Stimulated activated CD4-positive, alpha-beta T cell treated with anti-CD3 and anti-CD28 coated beads, Interleukin-12 subunit alpha, Interleukin-12 subunit beta, amount 100 ng/mL, for 48 hours (primary cell): ENCODE measurements at places on chromosomes 6 and 20.

- DNase-seq = no peak
These were observed 377.3 kb upstream of the JAG1 start for GRCh38 chr20:11051136-11051535.

DNA sequence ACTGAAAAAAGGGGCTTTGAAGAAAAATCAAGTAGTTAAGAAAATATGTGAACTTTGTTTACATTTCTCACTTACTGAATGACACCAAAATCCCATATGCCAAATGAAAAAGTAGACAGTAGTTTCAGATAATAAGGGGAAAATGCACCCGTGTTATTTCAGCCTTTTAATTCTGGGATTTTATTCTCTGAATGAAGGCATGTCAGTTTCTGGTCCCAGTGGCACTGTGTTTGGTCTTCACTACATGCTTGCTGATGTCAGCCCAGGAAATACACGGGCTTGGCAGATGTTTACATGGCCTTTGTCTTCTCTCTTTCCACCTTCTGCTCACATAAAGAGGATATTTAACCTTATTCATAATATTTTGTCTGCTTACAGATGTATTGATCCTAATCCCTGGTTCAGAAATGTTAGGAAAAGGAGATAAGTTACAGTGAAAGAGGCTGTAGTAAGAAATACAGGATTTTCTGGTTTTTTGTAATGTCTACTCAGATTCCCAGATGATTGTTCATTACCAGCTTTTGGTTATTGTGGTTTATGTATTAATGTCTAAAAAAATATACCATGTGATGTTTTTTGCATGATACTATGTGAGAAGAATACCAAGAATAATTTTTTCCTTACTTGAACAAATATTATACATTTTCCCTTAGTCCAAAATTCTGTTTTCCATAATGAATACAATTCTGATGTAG is 27.7 kb downstream of the DSE start:
- DNase-seq = no peak

GRCh38 chr6:70151616-70152015 is 151.3 kb downstream of the COL9A1 start:
- DNase-seq = no peak

- no peak for DNase-seq
These were observed 7.9 kb downstream of the TMEM63B start for GRCh38 chr6:44135173-44135758.

DNA sequence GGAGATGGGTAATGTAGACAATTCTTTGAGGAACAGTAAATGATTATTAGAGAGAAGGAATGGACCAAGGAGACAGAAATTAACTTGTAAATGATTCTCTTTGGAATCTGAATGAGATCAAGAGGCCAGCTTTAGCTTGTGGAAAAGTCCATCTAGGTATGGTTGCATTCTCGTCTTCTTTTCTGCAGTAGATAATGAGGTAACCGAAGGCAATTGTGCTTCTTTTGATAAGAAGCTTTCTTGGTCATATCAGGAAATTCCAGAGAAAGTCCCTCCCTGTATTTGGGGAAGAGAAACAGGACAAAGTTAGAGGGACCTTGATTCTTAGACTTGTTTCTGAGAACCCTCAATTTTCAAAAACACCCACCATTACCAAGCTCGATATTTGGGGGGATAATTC is 109.1 kb upstream of the PRSS16 start:
- no peak for DNase-seq

- DNase-seq = no peak
These were observed 329.3 kb downstream of the NRN1 start for GRCh38 chr6:5677219-5678000.

DNA sequence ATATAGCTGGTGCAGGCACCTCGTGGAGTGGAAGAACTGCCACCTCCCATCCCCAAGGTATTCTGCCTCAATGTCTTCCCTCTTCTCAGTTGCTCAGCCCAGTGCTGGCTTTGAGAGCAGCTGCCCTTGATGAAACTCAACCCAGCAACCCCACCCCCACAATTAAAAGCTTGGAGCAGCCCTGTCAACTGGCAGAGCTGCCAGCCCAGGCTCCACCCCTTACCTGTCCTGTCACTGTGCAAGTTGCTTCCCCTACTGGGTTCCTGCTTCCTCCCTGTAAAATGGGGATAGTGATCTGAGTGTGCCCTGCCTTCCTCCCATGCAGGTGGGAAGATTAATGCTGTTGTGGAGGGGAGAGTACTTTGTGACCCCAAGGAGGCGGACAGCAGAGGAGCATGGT is 4.5 kb downstream of the TMEM63B start:
- no peak for DNase-seq

DNA sequence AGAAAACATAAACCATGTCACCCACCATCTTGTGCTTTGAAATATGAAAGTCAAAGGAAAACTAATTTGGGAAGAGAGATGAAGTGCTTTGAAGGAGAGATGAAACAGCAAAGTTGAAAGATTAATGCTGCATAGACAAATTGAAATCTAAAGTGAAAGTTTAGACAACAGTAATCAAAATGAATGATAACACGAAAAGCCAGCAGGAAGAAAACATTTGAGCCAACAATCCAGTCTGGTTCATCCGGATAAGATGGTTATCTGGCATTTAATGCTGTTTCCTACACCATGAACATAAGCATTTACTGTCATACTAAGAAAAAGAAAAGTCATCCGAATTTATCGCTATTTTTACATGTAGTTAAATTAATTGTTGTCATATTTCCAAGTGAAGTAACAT is 595 bp downstream of the HAO1 start:
- no peak for DNase-seq

DNA sequence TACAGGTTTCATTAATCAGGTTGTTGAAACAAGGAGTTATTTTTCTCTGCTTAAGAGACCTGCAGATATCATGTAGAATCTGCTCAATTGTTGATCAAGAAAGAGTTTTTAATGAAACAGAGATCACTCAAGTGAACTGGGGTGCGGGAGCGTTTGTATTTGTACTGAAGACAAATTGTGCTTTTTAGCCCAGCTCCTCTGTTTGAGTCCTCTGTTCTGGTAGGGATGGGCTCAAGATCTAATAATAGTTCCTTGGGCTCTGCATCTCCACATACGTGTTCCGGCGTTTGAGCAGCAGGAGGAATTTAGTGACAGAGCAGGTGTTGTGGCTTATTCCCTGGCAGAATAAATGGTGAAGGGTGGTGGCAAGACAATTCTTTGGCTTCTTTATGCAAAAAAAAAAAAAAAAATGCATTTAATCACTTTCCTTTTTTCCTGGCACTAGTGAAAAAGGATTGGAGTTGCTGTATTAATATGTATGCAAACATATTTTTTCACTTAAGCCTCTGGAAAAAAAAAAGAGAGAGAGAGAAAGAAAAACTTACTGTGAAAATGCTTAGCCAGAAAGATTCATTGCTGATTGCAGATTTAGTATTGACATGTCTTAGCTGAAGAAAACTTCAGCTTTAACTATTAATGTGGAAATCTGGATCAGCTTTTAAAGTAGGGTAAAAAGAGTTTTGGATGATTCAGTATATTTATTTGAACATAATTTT is 4.0 kb downstream of the CITED2 start:
- no peak for DNase-seq

DNA sequence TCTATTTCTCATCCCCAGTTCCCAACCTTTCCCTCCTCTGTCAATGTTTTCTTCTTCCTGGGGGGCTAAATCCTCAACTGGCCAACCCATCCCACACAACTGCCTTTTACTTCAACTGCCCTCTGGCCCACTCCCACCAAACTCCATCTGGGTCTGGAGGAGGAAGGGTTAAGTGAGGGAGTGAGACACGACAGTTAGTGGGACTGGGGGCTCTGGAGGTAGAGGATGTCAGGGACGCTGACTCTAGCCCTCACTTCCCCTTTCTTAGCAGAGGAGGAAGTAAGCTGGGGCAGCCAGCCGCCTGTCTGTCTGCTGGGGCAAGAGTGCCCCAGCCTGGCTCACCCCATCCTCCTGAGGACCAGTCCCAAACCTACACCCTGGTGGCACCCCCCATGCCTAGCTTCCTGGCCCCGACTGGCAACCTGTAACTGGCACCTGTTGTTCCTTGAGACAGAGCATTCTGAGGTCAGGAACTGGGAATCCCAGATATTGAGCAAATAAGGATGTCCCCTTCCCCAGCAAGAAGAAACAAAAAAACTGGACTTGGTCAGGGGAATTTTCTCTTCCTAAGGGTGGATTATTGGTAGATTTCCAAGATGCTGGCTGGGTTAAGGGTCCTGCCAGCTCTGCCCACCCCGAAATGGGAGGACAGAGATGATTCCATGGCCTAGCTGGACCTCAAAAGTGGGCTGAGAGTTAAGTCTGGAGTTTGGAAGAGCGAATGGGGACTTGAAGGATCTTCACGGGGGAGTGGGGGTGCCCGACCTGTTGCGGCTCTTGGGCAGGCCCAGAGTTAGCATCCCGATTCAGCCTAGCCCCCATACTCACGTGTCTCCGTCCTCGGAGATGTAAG is 971 bp downstream of the NFKBIE start:
- no peak for DNase-seq

DNA sequence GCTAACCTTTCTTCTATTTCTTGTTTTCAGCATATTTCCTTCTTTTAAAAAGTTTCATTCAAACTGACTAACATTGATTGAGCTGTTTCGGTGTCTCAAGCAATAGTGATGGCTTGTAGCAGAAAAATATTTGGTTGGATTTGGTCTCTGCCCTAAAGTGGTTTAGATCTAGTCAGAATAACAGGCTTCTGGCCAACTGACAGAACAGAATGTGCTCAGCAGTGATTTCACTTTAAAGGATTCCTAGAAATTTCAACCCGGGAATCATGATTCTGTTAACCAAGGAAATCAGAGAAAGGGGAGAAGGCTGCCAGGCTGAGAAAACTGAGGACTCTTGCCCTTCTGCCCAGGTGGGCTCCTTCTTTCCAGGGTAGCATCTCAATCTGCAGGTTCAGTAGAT is 16.6 kb upstream of the GSTA1 start:
- no peak for DNase-seq

GRCh38 chr20:17964632-17965031 is 4.0 kb downstream of the SNX5 start:
- DNase-seq = no peak

- no peak for DNase-seq
These were observed 133.4 kb downstream of the HAO1 start for GRCh38 chr20:7806831-7807230.

DNA sequence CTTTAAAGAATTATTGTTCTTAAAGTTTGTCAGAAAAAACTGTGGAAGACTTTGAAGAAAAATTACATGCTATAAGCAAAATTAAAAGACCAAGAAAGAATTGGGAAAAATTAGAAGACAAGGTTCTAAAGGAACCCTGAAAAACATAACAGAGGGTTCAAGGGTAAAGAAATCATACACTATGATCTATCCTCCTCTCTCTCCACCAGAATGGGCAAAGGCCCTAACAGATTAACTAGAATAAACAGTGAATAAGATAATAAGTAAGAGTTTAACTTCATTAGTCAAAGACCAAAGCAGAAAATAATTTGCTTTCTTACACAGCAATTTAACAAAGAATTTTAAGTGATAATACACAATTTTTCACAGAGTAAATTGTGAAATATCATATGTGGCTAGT is 201.2 kb upstream of the PDE10A start:
- DNase-seq = no peak

- no peak for DNase-seq
These were observed 179.8 kb upstream of the RIMS1 start for GRCh38 chr6:71706523-71706922.

DNA sequence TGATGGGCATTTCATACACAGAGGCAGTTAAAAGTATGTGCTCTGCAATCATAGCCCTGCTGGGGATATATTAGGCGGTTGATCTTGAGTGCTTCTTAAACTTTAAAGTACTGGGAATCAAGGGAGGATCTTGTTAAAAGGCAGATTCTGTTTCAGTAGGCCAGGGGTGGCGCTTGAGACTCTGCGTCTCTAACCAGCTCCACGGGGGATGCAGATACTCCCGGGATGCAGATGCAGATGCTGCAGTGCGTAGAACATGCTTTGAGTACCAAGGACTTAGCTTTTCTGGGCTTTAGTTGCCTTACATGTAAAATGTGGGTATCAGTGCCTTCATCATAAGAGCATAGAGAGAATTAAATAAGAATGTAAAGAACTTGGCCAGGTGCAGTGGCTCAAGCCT is 44.4 kb upstream of the ENPP5 start:
- no peak for DNase-seq

GRCh38 chr6:91626911-91627310 is 1040.0 kb upstream of the MAP3K7 start:
- DNase-seq = no peak

- no peak for DNase-seq
These were observed 15.2 kb upstream of the ATXN1 start for GRCh38 chr6:16776394-16777017.

DNA sequence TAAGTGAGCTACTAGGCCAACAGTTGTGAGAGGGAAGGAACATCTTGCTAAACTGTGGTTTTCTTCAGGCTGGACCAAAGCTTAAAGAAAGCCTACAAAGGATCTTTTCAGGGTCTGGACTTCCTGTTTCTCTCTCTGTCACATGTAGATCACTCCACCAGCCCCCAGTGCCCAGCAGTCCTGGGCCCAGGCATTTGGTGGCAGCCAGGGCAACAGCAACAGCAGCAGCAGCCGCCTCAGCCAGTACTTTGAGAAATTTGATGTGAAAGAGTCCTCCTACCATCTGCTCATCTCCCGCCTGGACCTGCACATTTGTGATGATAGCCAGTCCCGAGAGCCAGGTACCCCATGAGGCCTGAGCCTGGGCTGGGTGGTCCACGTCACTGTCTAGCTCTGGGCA is 44.1 kb downstream of the BLTP3A start:
- DNase-seq = no peak

GRCh38 chr6:82361631-82362030 is 2.0 kb upstream of the TPBG start:
- DNase-seq = no peak

- no peak for DNase-seq
These were observed 111.1 kb downstream of the FOXA2 start for GRCh38 chr20:22473293-22473692.

DNA sequence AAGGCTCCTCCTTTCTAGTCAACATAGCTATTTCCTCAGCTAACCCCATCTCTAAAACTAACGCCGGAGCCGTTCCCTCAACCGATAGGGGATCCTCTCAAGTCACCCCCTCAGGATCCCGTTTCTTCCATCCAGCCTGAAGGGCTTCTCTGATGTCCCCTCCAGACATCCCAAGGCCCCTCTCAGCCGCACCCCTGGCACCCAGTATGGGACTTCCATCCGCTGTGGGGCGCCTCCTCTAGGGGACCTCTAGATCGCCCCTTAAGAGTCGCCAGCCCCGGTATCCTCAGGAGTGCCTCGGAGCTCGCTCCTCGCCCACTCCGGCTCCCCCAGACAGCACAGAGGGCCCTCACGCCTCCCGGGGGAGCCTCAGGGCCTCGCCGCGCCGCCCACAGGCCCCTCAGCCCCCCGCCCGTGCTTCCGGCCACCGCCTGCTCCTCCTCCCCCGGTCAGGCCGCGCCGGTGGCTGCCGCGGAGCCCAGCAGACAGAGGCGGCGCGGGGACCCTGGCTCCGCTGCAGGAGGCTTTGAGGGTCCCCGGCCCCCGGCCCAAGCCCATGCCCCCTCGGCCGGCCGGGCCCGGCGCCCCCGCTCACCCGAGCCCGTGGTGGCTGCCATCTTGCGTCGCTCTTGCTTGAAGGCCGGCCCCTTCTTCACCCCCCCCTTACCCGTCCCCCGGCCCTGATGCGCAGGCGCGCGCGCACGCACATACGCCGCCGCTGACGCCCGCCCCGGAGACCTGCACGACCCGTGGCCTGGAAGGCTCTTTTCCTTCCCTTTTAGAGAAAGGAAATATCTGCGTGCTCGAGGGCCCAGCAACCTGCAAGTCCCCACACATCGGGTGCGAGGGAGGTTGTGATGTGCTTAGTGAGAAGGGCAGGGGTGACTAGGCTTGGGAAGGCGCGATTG is at the start of gene UBE2V1:
TSS of gene UBE2V1 (minus strand) at position 639 of the 908 bp plus-strand sequence. CDS start at position 617, 22 bp downstream.
- peak; percentile 87 for DNase-seq
